ENCODE measurements at places on chromosomes 4 and X. TPM values are rescaled to one million over a fixed set of nuclear protein-coding genes. Genes with fewer than 3 reads are reported as not detected.

- no peaks in the 10 kb centered on the region for H3K4me1 ChIP-seq
- H3K27me3 ChIP-seq = no peaks in the 10 kb centered on the region
- no peak overlapping the region for H3K4me3 ChIP-seq
- H3K27ac ChIP-seq = no peak overlapping the region
- H3K36me3 ChIP-seq = no peaks in the 10 kb centered on the region
These were observed 6.1 kb upstream of the ABRAXAS1 start for GRCh38 chr4:83490876-83491450.

DNA sequence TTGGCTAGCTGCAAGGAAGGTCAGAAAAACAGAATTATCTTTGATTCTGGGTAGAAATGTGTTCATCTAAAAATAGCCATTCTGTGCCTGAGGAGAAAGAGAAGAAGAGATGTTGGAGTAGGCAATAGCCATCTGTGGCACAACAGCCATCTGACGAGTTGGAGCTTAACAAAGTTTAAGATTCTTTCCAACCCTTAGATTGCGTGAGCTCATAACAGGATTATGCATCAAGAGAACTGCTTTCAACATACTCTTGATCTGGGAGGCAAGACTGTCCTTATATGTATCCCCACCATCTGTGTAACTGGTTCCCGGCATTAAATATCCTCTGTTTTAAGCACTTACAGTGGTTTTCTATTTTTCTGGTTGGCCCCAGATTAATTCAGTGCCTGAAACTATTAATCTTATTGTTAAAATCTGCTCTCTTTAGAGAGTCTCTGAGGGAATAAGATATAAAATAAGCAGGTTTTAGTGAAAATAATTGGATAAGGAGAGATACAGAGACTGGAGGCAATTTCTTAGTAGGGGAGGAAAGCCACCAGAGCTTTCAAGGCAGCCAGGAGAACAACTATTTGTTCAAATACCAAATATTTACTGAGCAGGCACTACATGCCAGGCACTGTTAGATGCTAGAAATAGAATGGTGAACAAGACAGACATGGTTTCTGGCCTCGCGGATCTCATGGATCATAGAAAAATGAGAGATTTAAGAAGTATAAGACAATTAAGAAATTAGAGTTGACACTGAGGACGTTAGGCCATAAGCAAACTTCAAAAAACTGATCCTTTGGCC lies 398.0 kb downstream of the SMARCA1 start:
- H3K4me3 ChIP-seq = no peak overlapping the region
- no peak for DNase-seq
- H3K4me1 ChIP-seq = no peaks in the 10 kb centered on the region

DNA sequence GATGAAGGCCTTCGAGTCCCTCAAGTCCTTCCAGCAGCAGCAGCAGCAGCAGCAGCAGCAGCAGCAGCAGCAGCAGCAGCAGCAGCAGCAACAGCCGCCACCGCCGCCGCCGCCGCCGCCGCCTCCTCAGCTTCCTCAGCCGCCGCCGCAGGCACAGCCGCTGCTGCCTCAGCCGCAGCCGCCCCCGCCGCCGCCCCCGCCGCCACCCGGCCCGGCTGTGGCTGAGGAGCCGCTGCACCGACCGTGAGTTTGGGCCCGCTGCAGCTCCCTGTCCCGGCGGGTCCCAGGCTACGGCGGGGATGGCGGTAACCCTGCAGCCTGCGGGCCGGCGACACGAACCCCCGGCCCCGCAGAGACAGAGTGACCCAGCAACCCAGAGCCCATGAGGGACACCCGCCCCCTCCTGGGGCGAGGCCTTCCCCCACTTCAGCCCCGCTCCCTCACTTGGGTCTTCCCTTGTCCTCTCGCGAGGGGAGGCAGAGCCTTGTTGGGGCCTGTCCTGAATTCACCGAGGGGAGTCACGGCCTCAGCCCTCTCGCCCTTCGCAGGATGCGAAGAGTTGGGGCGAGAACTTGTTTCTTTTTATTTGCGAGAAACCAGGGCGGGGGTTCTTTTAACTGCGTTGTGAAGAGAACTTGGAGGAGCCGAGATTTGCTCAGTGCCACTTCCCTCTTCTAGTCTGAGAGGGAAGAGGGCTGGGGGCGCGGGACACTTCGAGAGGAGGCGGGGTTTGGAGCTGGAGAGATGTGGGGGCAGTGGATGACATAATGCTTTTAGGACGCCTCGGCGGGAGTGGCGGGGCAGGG lies 568 bp downstream of the HTT start:
- no peaks in the 10 kb centered on the region for H3K36me3 ChIP-seq
- H3K4me3 ChIP-seq = peak overlapping the region; percentile 97
- H3K27ac ChIP-seq = peak overlapping the region; percentile 79
- DNase-seq = peak; percentile 83
- no peaks in the 10 kb centered on the region for H3K4me1 ChIP-seq

GRCh38 chrX:63430026-63430425 lies 78.9 kb upstream of the SPIN4 start:
- no peaks in the 10 kb centered on the region for H3K36me3 ChIP-seq
- DNase-seq = no peak
- H3K27me3 ChIP-seq = no peaks in the 10 kb centered on the region
- no peak overlapping the region for H3K4me3 ChIP-seq
- H3K4me1 ChIP-seq = no peaks in the 10 kb centered on the region

GRCh38 chr4:48131736-48132135 lies 2.3 kb downstream of the TXK start:
- no peak overlapping the region for H3K4me3 ChIP-seq
- no peaks in the 10 kb centered on the region for H3K27me3 ChIP-seq
- no peak overlapping the region for H3K27ac ChIP-seq
- no peak for DNase-seq
- no peaks in the 10 kb centered on the region for H3K36me3 ChIP-seq
- peaks cover 17% of the 10 kb centered on the region for H3K4me1 ChIP-seq

- no peaks in the 10 kb centered on the region for H3K4me1 ChIP-seq
- no peak for DNase-seq
- no peak overlapping the region for H3K4me3 ChIP-seq
These were observed 7.1 kb upstream of the TBC1D14 start for GRCh38 chr4:6902318-6903042.

DNA sequence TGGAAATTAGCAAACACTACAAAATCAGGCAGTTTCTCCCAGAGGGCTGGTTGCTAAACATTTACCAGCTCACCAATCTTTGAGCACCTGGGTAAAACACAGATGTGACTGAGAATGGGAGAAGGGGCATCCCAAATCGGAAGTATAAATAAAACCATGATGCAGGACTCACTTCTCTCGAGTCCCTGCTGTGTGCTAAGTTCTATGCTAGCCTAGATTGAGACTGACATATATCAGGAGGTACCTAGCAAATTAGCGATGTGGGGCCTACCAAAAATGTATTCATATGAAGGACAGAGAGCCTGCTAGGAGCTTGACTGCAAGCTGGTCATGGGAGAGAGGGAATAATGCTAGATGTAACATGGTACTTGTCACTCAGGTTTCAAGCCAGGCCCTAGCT lies 171.9 kb upstream of the PGRMC2 start:
- no peaks in the 10 kb centered on the region for H3K36me3 ChIP-seq
- H3K27ac ChIP-seq = no peak overlapping the region
- H3K4me3 ChIP-seq = no peak overlapping the region
- peaks cover 27% of the 10 kb centered on the region for H3K4me1 ChIP-seq
- DNase-seq = no peak

- DNase-seq = no peak
- H3K4me1 ChIP-seq = 0 out of 2 replicates have a peak, but pooled peaks cover 2% of the 10 kb centered on the region
- H3K27me3 ChIP-seq = no peaks in the 10 kb centered on the region
- H3K27ac ChIP-seq = no peak overlapping the region
These were observed 347.4 kb downstream of the BMPR1B start for GRCh38 chr4:95105112-95105511.

- H3K27me3 ChIP-seq = no peaks in the 10 kb centered on the region
- no peaks in the 10 kb centered on the region for H3K36me3 ChIP-seq
- no peak overlapping the region for H3K27ac ChIP-seq
- no peaks in the 10 kb centered on the region for H3K4me1 ChIP-seq
These were observed 67.2 kb upstream of the BRWD3 start for GRCh38 chrX:80876877-80877276.

- H3K4me1 ChIP-seq = no peaks in the 10 kb centered on the region
- no peaks in the 10 kb centered on the region for H3K36me3 ChIP-seq
- no peak overlapping the region for H3K4me3 ChIP-seq
- no peak overlapping the region for H3K27ac ChIP-seq
These were observed 35.2 kb downstream of the STAP1 start for GRCh38 chr4:67593741-67594175.

- H3K27ac ChIP-seq = no peak overlapping the region
- H3K4me1 ChIP-seq = no peaks in the 10 kb centered on the region
- H3K36me3 ChIP-seq = no peaks in the 10 kb centered on the region
- no peaks in the 10 kb centered on the region for H3K27me3 ChIP-seq
- H3K4me3 ChIP-seq = no peak overlapping the region
These were observed 24.3 kb upstream of the SRD5A3 start for GRCh38 chr4:55321707-55322264.

DNA sequence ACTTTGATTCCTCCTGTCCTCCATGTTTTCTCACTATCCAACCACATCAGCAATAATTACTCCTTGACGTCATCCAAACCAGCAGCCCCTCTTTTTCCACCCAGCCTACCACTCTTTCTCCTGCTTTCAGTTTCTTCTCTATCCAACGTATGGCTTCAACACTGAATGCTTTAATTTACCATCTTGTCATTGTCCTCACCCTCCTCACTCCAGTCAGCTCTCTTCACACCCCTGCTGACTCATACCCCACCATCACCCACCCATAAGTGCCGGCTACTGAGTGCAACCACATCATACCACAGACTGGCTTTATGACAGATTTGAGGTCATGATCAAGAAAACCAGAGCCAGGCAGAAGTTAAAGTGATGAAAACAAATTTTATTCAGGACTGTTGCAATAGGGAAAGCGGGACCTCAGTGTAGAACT lies 9.8 kb upstream of the ANXA5 start:
- DNase-seq = peak; percentile 36
- H3K27me3 ChIP-seq = no peaks in the 10 kb centered on the region
- H3K36me3 ChIP-seq = no peaks in the 10 kb centered on the region
- no peak overlapping the region for H3K4me3 ChIP-seq

Gene SMIM10
- total RNA-seq = not detected

Gene FAM149A
- total RNA-seq = 0.13 TPM

Gene PSAPL1
- not detected for total RNA-seq

Gene RNF175
- total RNA-seq = not detected

Gene PAPSS1
- 46.5 TPM for total RNA-seq

Gene LIN54
- total RNA-seq = 40.8 TPM

Measured in SJCRH30 (cell line).